Foreskin melanocyte (primary cell): ENCODE measurements at places on chromosomes 11 and 22.

DNA sequence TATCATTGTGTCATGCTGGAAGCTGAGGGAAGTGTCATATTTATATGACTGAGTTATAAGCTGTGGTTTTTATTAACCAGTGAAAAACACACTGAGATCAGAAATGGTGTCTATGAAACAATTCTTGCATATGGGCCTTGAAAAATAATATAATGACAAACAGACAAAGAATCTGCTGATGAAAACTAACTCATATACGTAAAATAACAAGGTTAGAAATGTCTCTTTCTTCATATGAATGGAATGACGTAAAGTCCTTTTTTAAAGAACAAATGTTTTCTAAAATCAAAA lies 48.8 kb upstream of the PHF21B start:
- no peak for DNase-seq

DNA sequence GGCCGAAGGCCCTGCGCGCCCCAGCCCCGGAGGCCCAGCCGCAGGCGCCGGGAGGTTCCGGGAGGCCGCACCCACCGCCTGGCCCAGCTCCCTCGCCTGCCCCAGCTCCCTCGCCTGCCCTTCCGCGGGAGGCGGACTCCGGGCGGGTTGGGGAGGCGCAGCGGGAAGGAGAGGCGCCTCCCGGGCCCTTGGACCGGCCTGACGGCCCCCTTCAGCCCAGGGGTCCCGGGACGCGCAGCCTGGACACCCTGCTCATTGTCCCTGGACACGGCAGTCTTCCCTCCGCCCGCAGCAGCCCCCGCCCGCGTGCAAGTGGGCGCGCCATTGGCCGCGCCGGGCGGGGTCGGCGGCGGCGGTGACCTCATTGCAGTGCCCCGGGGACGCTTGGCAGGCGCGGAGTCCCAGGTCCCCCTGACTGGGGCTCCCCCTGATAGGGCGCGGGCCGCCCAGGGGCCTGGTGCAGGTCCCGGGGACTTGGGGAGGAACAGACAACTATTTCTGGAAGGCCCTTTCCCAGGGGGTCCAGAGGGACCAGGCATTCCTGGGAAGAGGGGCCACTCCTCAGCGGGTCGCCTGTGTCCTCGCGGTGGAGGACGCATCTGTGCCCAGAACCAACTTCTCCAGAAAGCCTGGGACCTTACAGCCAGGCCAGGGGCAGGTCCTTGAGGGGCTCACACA lies 501 bp downstream of the CD151 start:
- no peak for DNase-seq

- no peak for DNase-seq
Measured at GRCh38 chr11:12909879-12910278, 99.2 kb upstream of the RASSF10 start.

GRCh38 chr11:84430661-84431060 lies 1144.5 kb upstream of the CCDC90B start:
- no peak for DNase-seq

GRCh38 chr11:19800162-19800561 lies 87.5 kb downstream of the NAV2 start:
- DNase-seq = no peak

GRCh38 chr11:43951231-43951630 lies 8.8 kb downstream of the C11orf96 start:
- DNase-seq = no peak

DNA sequence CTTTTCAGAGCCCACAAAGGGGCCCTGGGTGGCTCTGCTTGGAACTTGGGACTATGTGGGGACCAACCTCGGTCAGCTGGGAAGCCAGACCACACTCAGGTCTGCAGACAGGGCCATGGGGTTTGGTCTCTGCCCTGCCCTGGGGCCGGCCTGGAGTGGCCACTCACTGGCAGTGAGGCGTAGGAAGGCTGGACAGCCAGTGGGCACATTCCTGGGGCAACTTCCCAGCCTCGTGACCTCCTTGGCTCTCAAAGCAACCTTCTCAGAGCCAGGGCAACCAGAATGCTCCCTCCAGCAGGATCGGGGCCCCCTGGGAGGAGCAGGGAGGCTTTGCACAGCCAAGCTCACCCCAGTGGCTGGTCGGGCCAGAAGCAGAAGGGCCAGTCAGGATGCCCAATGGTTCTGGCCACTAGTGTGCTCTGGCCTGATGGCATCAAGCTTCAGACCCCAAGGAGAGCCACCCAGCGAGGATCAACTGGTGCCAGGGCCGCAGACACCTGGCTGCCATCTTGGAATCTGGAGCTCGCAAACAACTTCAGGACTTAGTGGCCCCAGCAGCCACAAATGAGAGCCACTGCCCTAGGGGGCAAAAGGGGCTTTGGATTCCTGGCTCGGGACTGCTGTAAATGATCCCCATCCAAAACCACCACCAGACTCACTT lies 87.1 kb downstream of the MYEOV start:
- DNase-seq = peak; percentile 10

DNA sequence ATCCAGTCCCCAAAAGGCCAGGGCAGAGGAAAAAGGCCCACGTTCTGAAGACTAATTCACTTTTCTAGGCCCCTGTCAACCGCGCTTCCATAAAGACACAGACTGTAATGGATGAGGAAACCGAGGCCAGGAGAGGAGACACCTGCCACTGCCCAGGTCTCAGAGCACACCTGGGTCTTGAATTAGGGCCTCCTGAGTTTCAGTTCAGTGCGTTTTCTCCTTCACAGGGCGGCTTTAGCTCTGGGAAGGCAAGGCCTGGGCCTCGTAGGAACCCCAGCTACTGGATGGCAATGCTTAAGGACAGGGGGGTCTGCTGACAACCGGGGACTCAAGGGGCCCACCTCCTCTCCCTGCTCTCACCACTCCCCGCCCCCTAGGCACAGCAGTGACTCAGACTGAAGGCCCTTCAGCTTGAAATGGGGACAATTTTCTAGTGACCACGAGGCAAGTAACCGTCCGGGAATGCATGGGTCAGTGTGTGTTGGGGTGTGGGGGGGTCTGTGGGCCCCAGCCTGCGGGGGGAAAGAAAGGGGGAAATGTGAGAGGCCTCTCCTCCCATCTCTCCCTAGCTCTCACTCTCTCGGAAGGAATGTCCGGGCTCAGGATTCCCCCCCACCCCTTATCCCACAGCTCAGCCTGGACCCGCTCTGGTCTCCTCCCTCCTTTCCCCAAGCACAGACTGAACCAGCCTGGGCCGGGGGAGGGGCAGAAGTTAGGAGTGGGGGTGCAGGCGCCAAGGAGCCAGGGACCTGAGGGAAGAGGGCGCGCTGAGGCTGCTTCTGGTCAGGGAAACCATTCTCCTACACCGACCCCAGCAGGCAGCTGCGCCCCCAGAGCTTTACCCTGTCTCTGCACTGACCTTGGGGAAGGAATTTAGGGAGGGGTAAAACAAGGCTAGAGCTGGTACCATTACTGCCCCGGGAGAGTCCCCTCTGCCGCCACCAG lies 17.2 kb downstream of the CREB3L1 start:
- DNase-seq = no peak

GRCh38 chr11:77879218-77879617 lies 58.3 kb downstream of the AAMDC start:
- no peak for DNase-seq

DNA sequence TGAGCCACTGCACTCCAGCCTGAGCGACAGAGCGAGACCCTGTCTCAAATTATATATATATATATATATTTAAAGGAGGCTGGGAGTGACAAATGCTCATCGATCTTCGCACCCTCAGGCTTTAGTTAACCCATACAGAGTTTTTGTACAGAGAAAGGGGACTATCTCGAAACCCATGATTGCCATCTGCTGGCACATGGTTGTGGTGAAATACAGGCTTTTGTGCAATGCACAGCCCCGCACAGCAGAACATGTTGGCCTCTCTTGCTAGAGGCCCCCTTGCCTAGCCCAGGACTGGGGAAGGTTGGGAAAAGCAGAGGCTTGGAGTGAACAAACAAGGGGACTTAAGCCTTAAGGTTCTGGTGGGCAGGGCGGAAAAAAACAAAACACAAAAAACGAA lies 3.6 kb downstream of the MYBPC3 start:
- DNase-seq = no peak

DNA sequence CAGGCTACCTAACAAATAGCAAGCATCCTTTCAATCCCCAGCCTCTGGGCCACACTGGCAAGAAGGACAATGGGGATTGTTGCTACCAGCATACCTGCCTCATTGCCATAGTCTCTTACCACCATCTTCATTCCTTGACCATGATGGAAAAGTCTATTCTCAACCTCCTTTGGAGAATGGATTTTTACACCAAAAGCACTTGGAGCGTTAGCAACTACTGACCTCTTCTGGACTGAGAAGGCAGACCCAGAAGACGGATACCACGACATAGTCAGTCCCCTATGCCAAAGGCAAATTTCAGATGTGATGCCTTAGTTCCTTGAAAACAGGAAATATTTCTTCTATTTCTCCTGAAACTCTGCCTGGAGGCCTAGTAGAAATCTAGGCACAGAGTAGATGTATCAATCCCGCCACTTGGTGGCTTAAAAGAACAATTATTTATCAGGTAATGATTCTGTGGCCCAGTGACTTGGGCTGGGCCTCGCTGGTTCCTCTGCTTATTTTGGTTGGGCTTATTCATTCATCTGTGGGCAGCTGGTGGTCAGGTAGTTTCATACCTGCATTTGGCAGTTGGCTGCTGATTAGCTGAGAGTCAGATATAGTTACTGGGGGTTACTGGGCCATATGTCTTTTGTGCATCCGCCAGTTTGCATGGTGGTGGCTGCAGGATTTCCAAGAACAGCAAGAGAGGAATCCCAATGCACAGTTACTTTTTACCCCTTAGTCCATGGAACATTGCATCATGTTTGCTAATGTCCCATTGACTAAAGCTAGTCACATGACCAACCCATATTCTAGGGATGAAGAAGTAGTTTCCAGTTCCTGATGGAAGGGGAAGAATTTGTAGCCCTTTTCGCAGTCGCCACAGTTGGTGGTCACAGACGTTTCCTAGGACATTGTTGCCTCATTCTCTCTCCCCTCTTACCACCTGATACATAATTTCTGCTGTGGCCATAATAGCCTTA lies 75.2 kb downstream of the DHCR7 start:
- no peak for DNase-seq

DNA sequence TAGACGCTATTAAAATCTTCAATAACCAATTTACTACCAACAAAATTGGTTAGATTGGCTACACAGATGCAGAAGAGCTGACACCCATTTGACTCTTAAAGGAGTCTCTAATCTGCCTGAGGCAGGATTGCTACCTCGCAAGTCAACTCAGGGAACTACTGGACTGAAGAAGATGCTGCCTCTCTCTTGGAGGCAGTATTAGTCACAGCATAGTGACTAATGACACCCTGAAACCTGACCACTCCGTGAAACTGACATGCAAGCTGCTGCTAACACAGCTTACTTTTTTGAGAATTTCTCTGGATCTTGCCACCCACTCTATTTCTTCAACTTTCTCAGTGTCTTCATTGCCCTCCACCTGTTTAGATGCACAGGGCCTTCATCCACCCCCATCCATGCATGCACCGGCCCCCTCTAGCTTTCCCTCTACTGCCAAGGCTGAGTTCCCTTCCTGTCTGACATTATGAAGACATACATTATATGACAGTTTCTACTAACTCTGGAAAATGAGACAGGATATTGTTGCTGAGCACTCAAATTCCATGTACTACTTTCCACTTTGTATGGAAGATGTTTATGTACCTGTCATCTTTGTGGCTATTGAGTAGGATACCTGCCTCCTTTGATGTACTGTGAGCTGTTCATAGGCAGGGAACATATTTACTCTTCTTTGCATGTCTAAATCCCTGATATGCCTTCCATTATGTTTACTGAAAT lies 183.2 kb downstream of the MSANTD4 start:
- no peak for DNase-seq

GRCh38 chr11:1667906-1668305 lies 29.1 kb upstream of the KRTAP5-6 start:
- DNase-seq = peak; percentile 8

DNA sequence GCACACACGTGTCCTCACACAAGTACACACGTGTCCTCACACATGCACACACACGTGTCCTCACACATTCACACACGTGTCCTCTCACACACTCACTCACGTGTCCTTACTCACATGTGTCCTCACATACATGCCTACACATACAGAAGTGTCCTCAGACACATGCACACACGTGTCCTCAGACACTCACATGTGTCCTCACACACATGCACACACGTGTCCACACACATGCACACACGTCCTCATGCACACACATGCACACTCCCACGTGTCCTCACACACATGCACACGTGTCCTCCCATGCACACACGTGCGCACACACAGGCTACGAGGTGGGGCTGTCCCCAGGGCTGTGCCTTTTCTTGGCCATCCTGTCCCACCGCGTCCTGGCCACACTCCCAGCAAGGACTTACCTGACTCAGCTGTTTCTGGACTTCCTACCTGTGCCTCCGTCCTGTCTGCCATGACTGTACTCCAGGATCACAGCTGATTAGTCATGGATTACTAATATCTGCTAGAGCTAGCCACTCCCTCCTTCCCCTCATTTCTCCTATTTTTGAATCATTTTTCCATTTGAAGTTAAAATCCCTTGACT lies 990.2 kb downstream of the BRD1 start:
- DNase-seq = no peak

DNA sequence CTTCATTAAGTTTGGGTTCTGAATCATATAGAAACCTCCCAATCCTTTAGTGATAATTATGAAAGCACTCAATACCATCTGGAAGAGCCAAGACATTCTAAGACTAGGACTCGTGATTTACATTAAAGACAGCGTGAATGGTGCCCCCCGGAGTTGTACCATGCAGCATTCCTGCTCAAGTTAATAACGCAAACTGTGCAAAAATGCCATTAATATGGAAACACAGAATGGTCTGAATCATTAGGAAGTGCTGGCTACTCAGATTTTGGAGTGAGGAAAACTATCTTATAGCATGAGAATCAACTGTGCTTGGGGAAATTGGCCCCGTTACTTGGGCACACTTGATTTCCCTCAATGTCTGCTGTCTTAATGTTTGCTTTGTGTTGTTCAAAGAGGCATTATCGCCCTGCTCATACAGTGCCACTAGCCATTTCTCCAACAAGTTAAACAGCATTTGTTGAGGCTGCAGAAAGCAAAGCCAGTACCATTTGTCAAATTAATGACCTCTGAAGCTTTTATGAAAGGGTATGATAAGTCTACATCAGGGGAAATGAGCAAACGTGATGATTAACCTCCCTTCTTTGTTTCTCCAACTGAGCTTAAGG lies 18.5 kb upstream of the TPH1 start:
- DNase-seq = no peak

DNA sequence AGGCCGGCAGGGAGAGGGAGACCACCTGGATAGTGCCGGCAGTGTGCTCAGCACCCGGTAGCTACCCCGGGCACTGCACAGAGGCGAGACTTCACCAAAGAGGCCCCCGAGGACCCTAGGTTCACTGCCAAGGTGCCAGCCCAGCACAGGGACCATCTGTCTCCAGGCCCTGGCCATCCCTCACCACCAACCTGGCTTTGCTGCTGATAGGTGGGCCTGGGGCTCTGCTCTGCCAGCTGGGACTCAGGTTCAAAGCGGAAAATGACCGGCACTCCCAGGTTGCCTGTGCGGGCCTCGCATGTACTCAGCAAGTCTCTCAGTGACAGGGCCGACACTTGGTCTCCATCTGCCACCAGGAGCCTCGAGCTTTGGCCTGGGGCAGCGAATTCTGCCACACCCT lies 812.2 kb downstream of the BRD1 start:
- DNase-seq = no peak
